NCI-H1417 treated with DMSO at 0.1 percent for 48 hours (cell line): ENCODE measurements at places on chromosomes 5 and 9.

- no peak for DNase-seq
Measured at GRCh38 chr9:86242071-86242470, 17.4 kb downstream of the C9orf153 start.

DNA sequence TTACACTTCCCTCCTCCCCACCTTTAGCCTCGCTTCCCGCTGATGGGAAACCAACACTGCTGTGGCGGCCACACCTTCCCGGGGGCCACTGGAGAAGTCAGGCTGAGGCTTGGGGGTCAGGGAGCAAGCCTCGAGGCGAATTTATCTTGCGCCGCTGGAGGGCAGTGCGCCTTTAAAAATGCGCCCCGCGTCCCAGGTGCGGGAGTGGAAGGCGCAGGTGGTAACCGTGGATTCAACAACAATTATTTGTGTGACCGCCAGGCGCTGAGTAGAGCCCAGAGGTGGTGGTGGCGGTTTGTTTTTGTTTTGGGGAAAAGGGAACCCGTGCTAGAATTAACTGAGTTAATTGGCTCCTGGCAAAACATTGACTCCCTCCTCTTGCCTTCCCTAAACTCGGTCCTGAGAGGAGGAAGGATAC lies 1.1 kb downstream of the CFAP77 start:
- DNase-seq: no peak

DNA sequence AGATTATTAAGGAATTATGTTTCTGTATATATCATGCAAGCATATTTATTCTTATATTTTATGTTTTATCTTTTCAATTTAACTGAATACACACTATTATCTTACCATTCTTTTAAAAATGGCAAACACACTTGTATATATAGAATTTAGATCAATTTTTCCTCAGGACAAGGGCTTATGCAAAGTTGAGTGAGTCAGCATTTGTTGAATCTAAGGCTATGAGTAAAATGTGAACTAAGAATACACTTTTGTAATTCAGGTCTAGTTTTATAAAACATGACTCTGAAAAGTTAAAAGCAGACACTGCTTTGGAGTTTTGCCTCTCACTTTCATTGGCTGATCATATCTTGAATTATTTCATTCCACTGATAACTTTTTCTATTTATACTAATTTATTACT lies 127.8 kb downstream of the FOCAD start:
- DNase-seq: no peak

- no peak for DNase-seq
Measured at GRCh38 chr5:173496883-173497255, 119.6 kb downstream of the BOD1 start.

DNA sequence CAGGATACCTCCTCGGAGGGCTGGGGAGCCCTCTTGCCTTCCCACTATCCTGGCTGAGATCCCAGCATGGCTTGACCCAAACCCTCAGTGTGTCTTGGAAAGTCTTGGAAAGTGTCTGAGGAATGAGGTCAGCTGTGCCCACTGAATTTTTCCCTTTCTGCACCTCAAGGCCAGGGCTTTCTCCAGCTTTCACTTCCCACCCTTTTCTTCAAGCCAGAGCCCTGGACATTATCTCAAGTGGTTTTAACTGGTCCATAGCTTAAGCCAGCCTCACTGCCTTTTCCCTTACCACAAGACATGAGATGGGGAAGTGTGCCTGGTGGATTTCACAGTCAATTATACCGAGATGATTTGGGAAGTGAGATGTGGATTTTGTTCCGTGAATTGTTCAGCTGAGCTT lies 35.7 kb upstream of the LHX2 start:
- no peak for DNase-seq

GRCh38 chr9:136373300-136374182 lies at the start of gene CARD9:
TSS of gene CARD9 (minus strand) at chr9:136373669. CDS start at chr9:136372078, 1,591 bp downstream.
- DNase-seq: no peak

DNA sequence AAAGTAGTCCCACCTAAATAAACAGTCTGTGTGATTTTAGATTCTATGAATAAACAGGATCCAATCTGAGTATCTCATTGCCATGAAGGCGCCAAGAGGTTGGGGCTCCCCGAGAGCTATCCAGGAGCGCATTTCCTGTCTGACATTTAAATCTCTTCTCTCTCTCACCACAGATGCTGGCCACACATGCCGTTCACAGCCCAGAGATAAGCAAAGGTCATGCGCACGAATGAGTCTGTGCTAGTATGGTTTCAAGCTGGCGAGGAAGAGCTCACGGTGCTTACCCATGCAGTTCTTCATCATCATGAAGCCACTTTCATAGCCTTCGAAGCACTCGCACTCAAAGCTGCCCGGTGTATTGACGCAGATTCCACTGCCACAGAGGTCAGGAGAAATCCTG lies 199.4 kb downstream of the FBN2 start:
- DNase-seq: no peak

DNA sequence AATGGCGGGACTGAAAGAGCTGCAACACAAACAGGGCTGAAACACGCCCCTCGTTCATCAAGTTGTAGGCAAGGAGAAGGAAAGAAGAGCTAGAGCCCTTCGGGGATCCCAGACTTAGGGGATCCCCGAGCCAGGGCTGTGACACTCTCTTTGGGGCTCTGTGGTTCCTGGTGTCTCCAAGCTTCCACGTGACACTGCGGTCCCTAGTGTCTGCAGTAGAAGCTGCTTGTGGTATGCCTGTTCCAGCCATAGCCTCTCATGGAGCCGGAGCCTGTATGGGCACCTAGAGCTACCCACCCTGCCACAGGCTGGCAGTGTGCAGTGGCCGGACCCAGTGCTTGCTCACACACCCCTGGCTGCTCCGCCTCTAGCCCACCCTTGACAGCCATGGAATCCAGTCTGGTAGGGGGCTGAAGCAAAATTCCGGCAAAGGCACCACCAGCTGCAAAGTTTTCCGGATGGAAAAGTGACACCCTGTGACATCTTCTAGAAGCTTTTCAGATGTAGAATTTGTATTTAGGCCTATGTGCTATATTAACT lies 1439.6 kb upstream of the ACO1 start:
- DNase-seq: no peak

GRCh38 chr5:179413086-179413690 lies 67.9 kb upstream of the ADAMTS2 start:
- no peak for DNase-seq

DNA sequence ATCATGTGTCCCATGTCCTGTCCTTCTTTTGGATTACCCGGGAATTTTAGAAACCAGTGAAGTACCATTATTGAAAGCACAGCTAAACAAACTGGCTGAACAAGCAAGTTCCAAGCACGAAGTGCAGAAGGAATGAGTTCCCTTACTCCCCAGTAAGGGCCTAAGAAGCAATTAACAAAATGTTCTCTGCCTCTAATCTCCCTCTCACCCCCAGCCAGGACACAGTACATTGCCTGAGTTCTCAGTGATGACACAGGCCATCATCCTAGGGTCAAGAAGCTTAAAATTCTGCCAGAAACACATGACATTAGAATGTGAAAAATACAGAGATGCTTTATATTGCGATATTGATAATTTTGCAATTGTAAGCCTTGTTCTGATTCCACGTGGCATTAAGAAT lies 118.0 kb downstream of the PLPPR1 start:
- no peak for DNase-seq

DNA sequence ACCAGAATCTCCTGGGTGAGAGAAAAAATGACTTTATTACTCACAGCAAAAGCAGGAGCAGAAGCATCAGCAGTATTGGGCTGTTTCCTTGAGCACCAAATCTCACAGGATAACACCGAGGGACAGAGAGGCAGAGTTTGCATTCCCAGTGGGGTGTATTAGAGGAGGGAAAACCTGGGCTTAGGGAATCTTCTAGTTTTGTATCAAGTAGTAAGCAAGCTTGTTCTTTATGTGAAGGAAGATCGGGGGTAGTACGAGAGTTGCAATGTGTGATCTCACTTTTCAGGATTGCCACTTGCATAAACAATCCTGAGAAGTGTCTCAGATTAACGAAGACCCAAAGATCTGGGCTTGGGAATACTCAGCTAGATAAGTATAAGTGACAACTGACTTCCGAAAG lies 1163.0 kb downstream of the TAF11L14 start:
- DNase-seq: no peak

- DNase-seq: no peak
Measured at GRCh38 chr5:59351076-59351794, 542.3 kb downstream of the PDE4D start.

DNA sequence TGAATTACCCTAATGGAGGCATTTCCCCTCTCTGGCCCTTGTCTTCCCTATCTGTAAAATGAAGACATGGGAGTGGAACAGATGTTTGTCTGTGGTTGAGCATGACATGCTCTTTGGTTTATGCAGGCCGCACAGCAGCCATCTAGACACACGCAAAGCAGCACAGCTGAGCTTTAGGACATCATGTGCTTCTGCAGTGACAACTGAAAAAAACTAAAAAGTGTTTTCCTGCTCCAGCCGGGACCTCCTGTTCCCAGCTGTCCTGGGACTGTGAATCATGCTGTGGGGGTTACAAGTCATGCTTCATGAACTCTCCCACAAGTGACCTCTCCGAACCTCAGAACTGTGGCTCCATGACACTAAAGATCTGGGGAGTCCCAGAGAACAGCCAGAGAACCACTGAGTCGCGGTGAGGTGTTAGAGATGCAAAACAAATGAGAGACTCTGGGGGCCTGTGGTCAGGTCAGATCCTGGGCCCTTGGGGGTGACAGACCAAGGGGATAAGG lies 1.7 kb downstream of the SMIM3 start:
- no peak for DNase-seq

GRCh38 chr9:14750821-14751220 lies 28.3 kb upstream of the CER1 start:
- DNase-seq: no peak

GRCh38 chr5:39015743-39016586 lies 58.2 kb downstream of the RICTOR start:
- no peak for DNase-seq

DNA sequence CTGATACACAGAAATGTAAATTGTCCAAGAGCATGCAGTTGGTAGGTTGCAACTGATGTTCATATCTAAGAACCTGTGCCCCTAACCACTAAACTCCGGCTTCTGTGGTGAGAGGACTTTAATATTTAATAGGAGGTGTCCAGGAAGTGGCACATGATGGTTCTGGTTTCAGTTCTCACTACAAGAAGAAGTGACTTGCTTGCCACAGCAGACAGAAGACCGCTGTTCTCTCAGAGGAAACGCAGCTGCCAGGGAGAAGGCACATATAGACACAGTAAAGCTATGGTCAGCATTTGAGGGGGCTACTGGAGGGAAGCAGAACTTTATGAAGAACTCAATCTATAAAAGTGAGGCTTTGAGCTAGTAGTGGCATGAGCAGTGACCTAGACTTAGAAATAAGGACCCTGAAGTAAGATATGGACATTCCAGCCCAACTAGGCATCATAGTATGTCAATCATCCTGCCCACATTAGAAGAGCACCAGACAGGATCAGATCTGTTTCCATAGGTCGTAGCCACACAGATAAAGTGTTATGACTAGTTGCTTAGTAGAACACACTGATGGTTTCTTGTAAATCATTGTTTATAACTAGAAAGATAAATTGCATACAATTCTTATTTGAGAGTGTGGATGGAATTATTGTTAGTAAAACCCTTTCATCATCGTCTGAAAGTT lies 36.4 kb upstream of the DAB2 start:
- DNase-seq: no peak

GRCh38 chr5:66680221-66680620 lies 84.0 kb downstream of the MAST4 start:
- no peak for DNase-seq

- no peak for DNase-seq
Measured at GRCh38 chr5:154884424-154884823, 26.0 kb downstream of the CNOT8 start.

- DNase-seq: no peak
Measured at GRCh38 chr5:36569491-36569890, 36.9 kb upstream of the SLC1A3 start.

- DNase-seq: no peak
Measured at GRCh38 chr9:134049772-134050588, 17.8 kb downstream of the BRD3 start.

DNA sequence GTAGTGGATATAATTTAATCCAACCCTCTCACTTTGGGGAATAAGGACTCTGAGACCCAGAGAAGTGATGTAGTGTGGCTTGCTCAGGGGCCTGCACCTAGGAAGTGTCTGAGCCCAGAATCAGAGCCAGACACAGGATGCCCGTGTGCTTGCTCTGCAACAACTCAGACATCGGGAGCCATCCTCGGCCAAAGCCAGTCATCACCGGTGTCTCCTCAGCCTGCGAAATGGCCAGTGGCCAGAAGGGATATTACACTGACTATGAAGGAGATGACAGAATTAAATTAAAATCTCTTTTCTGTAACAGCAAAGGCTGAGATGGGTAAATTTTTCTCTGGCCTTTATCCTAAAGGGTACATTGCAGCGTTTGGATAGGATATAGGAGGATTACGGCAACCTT lies 102.9 kb downstream of the MARCHF11 start:
- DNase-seq: no peak

- no peak for DNase-seq
Measured at GRCh38 chr9:125985142-125985997, 238.2 kb downstream of the PBX3 start.

DNA sequence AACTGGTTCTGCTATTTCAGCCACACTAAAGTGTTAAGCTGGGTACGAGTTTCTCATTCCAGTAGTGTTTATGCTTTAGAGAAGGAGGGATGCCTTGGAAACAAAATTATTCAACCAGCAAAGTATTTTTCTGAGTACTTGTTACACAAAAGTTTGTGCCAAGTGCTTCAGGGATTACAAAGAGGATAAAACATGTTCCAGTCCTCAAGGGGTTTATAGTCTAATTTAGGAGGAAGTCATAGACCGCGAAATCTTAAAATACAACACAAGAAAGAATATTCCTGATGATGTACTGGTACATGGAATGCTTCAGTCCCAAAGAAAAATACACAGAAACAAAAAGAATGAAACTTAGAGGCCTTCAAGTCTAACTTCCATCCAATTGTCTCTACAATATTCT lies 85.4 kb upstream of the NR4A3 start:
- no peak for DNase-seq

DNA sequence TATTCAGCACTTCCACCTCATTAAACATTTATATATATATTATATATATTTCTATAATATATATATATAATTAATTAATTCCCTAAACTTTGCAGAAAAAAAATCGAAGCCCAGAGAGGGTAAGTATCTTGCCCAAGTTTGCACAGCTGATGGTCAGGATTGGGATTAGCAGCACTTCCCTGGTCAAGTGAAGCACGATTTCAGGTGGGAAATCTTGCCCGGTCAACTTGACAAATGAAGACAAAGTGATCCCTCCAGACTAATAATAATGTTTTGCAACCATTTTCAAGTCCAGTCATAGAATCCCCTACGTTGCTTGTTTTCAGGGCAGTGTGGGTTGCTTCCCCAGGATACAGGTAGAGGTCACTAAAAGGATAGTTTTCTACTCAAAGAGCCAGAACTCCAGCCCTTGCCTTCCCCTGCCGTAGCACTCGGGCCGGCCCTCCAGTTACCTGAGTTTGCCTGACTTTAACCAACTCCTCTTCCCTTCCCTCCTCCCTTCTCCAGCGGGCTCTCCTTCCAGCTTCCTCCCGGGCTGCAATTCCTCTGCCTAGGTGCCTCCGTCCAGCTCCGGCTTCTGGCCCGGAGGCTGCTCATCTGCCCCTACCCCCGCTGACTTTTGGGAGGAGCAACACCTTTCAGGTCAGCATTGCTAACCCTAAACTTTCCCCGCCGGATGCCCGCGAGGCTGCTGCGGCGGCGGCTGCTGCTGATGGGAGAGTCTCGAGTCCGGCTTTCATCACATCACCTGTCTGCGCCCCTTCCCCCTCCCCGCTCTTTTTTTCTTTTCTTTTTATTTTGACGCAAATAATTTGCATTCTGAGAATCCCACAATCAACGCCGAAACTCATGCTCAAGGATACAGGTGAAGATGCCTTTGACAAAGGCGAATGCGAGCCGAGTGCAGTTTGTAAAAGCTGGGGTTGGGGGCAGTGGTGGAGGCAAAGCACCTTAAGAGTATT lies 930 bp downstream of the PRLR start:
- no peak for DNase-seq

GRCh38 chr9:15299374-15299939 lies 7.6 kb downstream of the TTC39B start:
- no peak for DNase-seq
